OCI-M1 (cell line): ENCODE measurements at places on chromosomes 7 and 10.

DNA sequence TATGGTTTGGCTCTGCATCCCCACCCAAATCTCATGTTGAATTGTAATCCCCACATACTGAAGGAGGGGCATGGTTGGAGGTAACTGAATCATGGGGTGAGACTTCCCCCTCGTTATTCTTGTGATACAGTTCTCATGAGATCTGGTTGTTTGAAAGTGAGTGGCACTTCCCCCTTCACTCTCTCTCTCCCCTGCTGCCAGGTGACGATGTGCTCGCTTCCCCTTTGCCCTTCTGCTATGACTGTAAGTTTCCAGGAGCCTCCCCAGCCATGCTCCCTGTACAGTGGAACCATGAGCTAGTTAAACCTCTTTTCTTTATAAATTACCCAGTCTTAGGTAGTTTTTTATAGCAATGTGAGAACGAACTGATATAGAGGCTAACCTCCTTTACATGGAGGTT lies 16.6 kb downstream of the PLPP4 start:
- no peak for DNase-seq

- DNase-seq = no peak
Measured at GRCh38 chr7:69173846-69174245, 424.4 kb upstream of the AUTS2 start.

DNA sequence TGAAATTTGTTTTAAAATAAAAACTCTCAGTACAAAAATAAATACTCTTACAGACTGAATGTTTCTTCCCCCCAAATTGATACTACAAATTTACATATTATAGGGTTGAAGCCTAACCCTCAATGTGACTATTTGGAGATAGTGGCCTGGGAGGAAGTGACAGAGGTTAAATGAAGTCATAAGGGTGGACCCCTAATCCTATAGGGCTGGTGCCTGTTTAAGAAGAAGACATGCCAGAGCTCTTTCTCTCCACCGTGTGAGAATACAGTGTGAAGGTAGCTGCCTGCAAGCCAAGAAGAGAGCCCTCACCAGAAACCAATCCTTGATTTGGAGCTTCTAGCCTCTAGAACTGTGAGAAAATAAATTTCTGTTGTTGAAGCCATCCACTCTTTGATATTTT lies 67.6 kb downstream of the MCU start:
- peak; percentile 73 for DNase-seq

DNA sequence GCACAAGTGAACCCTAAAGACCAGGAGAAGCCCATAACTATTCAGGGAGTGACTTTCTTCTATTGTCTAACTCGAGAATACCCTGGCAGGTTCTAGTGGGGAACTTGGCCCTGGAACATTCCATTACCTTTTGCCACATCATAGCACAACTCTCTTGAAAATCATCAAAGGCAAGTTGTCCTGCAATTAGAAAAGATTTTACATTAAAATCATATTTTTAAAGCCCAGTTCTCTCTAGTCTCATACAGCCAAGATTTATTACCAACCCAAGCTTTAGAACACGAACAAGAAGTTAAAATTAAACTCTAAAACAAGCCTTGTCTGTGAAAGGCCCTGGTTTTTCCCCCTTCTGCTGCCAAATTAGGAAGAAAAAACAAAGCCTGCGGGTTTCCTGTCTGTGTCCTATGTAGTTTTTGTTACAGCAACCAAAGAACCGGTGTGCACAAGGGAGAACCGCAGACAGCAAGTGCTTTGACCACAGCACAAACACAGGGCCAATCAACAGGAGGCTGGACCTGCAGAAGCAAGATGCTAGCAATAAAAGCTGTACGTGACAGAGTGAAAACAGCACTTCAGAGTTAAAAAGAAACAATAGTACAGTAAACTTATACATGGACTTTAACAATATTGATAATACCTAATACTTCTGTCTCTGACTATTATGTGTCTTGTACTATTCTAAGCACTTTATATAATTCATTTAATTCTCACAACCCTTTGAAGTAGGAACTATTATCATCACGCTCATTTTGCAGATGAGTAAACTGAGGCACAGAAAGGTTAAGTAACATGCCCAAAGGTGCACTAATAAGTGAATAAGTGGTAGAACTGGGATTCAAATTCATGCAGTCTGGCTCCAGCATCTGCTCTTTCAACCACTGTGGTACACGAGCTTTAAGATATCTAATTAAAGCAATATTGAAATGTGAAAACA lies 65.8 kb downstream of the STK17A start:
- DNase-seq = no peak

DNA sequence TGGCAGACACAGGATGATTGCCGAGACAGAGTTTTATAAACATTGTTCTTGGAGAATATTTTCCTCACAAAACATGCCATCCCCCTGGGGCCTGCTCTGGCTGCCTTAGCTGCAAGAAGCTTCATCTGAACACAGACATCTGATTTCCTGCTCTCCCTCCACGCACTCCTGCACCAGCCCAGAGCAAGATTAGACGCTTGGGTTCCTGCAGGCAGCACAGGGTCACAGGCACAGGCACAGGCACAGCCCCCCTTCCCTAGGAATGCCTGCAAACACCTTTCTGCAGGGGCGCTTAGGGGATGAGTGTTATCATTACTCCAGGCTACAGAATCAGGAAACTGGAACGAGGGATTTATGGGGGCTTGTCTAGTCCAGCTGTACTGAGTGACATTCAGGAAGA lies 450.3 kb downstream of the GRID1 start:
- DNase-seq = no peak

GRCh38 chr10:47087667-47088066 lies 176.4 kb downstream of the PTPN20 start:
- no peak for DNase-seq

GRCh38 chr7:80661729-80662128 lies 23.3 kb downstream of the CD36 start:
- no peak for DNase-seq

- DNase-seq = peak; percentile 88
Measured at GRCh38 chr10:71234970-71235685, 22.8 kb downstream of the UNC5B start.

GRCh38 chr7:90238583-90238982 lies 6.4 kb upstream of the CFAP69 start:
- no peak for DNase-seq

DNA sequence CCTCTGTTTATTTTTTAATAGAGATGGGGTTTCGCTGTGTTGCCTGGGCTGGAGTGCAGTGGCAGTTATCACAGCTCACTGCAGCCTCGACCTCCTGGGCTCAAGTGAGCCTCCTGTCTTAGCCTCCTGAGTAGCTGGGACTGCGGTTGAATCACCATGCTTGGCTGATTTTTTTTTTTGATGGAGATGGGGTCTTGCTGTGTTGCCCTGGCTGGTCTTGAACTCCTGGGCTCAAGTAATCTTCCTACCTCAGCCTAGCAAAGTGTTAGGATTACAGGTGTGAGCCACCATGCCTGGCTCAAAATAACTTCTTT lies 8.1 kb downstream of the DYNC2I1 start:
- DNase-seq = no peak

DNA sequence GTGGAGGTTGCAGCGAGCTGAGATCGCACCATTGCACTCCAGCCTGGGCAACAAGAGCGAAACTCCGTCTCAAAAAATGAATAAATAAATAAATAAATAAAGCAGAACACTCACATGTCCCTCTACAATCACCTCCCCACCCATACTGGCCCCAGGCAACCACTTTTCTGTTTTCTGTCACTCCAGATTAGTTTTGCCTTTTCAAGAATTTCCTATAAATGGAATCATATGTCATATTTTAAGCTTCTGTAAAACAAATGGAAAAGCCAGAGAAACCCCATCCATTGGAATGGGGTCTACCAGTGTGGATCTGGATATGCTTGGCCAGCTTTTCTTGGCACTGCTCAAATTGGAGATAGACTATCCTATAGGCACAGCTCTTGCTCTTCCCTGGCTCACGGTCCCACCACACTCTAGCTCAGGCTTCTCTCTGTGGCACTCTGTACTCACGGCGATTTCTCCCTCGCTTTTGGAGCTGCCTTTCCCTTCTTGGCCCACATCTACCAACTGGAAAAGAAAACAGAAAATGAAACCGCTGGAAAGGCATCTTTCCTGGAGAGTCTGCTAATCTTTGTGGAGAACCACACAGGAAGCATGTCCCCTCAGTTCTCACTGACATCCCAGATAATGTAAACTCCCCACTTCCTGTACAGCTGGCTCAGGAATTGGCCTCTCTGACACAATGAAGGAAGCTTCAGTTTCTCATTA lies 210.1 kb downstream of the JCAD start:
- DNase-seq = peak; percentile 9

DNA sequence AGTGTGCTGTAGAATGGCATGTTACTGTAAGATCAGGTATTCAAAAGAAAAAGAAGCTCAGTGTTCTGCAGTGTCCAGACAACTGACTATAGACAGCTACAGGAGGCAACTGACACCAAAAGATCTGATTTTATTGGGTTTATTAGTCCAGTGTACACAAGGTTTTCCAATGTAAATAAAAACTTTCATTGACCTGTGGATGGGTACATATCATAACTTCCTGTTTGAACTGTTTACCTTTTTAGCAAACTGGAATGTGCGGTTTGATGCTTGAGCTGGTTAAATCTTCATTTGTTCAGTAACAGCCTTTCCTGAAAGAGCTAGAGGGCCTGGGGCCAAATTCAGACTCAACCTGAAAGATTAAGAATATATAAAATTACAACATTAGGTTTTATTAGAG lies 172.6 kb upstream of the SP8 start:
- no peak for DNase-seq

DNA sequence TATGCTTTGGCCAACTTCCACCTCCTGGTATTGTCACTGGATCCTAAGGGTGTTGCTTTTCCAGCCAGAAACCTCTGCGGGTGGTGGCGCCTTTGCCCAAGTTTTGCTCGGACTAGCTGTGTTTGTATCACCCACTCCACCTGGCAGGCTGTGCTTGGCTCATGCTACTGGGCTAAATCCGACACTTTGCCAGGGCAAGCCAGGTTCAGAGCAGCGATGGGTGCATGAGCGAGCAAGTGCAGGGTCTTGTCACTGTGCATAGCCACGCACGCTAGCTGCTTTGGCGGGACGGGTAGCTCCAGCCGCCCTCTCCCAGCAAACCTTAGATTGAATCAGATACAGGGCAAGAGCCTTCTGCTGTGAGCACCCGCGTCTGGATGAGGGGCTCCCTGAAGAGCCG lies 737.5 kb downstream of the PCDH15 start:
- DNase-seq = no peak

DNA sequence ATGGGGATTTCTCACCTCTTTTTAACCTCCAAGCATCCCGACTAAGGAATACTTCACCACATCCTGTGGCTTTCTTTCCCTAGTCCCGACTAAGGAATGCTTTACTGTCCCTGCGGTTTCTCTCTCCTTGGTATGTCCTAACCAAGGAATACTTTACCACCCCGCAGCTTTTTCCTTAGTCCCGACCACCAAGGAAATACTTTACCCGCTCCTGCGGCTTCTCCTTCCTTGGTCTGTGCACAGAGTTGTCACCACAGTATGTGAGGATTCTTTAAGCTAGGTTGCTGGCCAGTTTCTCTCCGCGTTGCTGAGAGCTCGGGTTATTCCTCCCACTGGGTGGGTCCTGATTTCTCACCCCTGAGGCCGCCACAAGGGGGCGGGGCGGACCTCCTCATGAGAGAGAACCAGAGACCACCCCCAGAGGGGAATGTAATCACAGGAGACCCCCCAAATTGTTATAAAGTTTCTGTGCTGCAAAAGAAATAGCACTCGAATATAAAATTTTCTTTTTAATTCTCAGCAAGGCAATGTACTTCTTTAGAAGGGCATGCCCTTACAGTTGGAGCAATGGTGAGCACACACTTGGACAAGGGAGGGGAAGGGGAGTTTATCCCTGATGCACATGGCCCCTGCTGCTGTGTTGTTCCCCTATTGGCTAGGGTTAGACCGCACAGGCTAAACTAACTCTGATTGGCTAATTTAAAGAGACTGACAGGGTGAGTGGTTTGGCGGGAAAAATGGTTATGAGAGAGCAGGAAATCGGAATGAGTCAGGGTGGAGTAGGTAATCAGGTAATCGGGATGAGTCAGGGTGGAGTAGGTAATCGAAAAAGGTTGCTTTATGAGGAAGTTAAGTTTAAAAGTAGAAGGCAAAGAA lies 12.8 kb downstream of the SUGCT start:
- no peak for DNase-seq

DNA sequence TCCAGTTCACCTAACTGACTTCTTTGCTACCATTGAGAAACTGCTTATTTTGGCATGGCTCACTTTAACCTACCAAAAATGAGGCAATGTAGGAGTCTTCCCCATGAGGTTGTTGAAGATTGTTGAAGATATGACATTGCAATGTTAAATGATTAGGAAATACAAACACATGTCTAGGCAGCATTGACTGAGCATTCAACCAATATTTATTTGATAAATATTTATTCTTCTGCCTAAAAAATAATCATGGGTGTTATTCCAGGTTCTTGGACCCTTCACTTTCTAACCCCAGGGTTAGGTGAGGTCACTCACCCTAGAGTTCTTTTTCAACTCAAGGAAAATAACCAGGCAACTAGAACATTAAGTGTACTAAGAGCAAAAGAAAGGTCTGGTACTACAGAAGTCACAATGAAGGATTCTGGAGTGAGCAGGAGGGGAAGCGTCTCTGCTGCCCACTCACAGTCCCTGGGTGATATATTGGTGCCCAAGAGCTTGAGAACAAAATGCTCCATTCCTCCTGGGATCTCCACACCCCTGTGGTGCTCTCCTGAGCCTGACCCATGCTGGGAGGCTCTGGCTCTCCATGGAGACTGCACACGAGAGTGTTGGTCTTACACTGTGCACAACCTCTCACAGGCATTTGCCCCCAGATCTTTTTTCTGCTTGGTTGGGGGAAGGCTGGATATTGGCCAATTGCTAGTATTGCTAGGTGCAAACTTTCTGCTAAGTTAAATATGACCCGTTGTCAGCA lies 123.4 kb downstream of the SPAG6 start:
- DNase-seq = no peak

GRCh38 chr10:26046073-26046700 lies 112.2 kb downstream of the MYO3A start:
- no peak for DNase-seq

- no peak for DNase-seq
Measured at GRCh38 chr10:90293616-90294015, 564.2 kb downstream of the HTR7 start.

GRCh38 chr7:150401861-150402631 lies 22.9 kb downstream of the ZNF775 start:
- no peak for DNase-seq

GRCh38 chr10:84907461-84908009 lies 579.1 kb downstream of the CCSER2 start:
- DNase-seq = no peak

GRCh38 chr7:151776446-151776845 lies 100.5 kb downstream of the PRKAG2 start:
- DNase-seq = no peak

GRCh38 chr7:7498856-7499255 lies 36.8 kb downstream of the COL28A1 start:
- no peak for DNase-seq

GRCh38 chr10:45235798-45236220 lies 79.6 kb downstream of the OR13A1 start:
- no peak for DNase-seq
